ENCODE measurements at places on chromosomes 6 and 20.

GRCh38 chr6:4174042-4174441 lies 38.7 kb upstream of the ECI2 start:
- no peak for DNase-seq

DNA sequence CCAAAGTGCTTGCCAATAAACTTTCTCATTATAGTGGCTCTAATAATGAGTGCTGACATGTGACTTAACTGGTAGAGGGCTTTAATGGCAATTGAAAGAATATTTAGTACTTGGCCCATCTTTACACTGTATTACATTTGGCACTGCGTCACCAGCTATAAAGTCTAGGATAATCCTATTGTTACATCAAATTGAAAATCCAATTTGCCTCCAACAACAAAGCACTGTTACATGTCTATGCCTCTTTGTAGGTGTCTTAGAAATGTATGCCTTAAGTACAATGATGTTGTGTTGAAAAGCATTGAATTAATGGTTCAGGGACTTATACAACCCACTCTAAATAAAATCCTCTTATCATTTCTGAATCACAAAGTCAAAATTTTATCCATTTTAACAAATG lies 420.4 kb upstream of the JAG1 start:
- no peak for DNase-seq

- no peak for DNase-seq
Observed at GRCh38 chr6:43122146-43122545, 46.0 kb downstream of the PTK7 start.

DNA sequence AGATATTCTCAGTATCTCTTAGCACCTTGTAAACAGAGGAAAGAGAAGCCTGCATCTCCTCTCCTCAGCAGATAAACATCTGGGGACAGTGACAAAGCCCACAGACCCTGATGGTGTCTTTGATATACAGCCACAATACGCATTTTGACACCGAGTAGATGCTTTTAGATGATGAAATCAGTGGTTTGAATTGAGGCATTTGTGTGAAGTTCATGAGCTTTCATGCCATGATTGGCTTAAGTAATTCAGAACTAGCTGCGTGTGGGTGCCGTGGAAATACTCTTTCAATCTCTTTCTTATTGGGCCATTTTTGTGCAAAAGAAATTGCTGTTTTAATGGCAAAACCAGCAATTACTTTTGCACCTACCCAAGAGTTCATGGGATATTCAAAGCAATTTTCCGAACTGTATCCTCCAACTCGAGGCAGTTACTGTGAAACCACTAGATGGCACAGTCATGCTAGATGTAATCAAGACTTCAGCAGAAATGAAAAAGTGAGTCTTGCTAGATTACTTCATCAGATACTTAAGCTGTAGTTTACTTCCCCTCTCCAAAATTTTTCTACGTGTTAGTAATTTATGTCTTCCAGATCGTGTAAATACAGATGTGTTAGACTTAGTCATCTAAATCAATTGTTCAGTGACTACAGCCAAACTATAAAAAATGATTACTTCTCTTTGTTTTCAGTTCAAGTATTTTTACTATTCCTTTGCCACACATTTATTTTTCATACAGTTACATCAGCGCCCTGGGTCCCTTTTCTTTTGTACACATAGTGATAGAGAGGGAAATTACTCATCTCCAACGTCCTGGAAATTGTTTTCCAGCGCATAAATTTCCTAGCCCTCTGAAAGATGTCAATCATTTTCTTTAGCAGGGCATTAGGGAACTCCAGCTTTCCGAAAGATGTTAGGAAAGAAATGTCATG lies 49.4 kb downstream of the IYD start:
- no peak for DNase-seq

DNA sequence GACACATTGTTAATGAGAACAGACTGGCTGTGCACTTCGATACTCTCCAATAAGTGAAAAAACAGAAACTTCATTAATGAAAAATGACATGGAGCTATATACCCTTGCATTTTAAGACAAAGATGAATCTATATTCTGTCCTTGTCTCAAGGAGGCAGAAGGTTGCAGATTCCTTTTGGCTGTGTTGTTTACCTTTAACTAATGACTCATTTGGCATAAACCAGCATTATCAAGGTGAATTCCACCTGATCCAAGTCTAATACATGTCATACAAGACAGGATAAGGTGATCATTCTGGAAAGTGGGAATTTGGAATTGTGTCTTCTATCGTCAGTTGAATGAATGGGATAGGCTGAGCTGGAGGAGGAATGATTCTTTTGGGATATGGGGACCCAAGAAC lies 192.9 kb downstream of the PLCB4 start:
- DNase-seq: no peak

DNA sequence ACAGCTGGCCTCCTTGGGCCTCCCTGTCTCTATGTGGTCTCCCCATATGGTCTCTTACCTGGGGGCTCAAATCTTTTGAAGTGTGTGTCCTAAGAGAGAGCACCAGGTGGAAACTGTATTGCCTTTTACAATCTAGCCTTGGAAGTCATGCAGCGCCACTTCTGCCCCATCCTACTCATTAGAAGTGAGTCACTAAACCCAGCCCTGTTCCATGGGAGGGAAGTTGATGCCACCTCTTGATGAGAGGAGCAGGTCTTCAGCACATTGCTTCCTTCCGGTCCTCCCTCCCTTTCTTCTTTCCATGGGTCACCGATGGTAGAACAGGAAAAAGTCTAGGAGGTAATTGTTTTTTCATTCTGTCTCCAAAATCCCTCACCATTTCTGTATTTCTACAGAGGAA lies 156.3 kb downstream of the FOXA2 start:
- no peak for DNase-seq

DNA sequence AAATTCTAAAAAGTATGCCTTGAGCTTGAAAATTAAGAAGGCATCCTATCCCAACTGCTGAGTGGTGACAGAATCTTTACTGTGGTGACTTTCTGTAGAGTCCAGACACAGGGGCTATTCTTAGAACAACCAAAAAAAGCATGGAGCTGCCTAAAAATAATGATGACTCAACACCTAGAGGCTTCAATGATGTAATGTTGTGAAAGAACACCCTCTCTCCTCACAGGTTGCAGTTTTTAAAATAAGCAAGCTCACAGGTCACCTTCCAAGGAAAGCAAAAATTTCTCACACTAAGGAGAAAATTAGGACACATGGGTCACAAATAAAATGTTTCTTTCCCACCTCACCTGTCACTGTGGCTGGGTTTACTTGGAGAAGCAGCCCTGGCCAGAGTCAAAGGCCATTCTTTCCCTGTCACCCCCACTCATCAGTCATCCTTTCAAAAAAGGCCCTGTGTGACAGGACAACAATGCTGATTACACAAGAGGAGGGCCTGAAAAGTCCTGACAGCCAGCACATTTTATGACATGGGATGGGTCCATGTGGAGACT lies 53.5 kb downstream of the RCAN2 start:
- no peak for DNase-seq

DNA sequence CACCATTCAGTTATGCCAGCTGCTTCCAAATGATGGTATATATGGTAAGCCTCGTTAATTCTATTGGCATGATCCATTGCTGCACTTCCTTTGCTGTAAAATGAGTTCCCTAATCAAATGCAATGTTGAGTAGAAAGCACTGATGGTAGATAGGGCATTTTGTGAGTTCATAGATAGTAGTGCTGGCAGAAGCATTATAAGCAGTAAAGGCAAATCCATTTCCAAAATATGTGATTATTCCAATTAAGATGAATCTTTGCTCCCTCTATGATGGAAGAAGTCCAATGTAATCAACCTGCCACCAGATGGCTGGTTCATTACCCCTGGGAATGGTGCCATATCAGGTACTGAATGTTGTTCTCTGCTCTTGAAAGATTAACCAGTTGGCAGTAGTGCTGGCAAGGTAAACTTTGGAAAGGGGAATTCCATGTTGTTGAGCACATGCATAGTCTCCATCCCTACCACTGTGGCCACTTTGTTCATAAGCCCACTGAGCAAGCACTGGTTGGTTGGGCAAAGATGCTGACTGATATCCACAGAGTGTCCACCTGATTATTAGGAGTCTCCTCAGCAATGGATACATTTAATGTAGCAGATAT lies 5.6 kb upstream of the TBPL1 start:
- no peak for DNase-seq

DNA sequence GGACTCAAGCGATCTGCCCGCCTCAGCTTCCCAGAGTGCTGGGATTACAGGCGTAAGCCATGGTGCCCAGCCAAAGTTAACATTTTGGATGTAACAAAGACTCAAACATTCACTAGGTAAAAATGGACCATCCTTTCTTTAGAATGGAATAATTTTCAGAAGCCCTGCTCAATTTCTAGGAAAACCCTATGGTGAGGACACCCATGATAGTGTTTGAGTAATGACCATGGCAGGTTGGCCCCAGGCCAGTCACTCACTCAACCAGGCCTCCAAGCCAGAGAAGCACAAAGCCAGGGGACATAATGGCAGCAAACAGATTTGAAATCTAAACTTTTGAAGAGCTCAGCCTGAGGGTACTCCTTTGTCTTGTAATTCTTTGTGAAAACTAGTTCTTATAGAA lies 59.9 kb upstream of the GPR6 start:
- DNase-seq: no peak

DNA sequence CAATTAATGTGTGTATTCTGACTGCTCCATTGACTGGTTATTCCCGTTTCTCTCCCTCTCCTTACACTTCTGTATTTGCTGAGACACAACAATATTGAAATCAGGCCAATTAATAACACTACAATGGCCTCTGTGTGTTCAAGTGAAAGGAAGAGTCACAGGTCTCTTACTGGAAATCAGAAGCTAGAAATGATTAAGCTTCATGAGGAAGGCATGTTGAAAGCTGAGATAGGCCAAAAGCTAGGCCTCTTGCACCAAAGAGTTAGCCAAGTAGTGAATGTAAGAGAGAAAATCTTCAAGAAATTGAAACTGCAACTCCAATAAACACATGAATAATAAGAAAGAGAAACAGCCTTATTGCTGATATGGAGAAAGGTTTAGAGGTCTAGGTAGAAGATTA lies 489.5 kb upstream of the CITED2 start:
- no peak for DNase-seq

GRCh38 chr6:72968704-72969103 lies 256.6 kb downstream of the KHDC1L start:
- no peak for DNase-seq

GRCh38 chr20:36599912-36600345 lies 5.7 kb upstream of the RAB5IF start:
- DNase-seq: no peak

GRCh38 chr20:56974499-56975250 lies 291.8 kb downstream of the BMP7 start:
- DNase-seq: peak; percentile 11

DNA sequence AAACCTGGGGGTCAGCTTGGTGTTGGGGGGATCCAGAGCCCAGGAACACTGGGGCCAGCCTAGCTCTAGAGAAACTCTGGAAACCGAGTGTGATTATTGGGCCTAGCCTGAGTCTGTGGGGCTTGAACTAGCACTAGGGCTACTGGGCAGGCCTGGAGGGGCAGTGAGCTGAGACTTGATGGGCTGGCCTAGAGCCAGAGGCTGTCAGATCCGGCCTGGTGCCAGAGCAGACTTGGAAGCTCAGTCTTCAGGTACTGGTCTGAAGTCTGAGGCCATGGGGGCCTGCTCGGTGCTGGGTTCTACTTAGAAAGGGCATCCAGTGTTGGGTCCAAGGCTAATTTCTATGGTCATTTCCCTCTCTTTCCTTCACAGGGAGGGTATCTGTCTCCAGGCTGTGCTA lies 2.7 kb downstream of the DEFB112 start:
- no peak for DNase-seq

- DNase-seq: no peak
Observed at GRCh38 chr6:144543006-144543871, 258.1 kb downstream of the UTRN start.

DNA sequence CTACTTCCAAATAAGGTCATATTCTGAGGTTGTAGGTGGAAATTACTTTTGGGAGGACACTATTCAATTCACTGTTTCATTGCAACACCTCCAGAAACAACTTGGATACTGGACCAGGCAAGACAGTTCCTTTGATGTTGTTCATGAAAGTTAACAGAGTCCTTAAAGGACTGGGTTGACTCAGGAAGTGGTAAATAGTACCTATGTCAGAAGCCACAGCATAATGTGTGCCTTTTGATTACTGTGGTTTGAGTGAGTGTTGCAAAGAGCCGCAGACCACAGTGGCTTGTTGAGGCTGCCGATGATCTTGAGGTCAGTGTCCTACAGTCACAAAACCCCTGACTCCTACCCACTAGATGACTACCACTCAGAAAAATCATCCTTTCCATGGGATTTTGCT lies 10.9 kb downstream of the IL20RA start:
- no peak for DNase-seq

- DNase-seq: no peak
Observed at GRCh38 chr6:165545806-165546205, 117.2 kb downstream of the PDE10A start.

DNA sequence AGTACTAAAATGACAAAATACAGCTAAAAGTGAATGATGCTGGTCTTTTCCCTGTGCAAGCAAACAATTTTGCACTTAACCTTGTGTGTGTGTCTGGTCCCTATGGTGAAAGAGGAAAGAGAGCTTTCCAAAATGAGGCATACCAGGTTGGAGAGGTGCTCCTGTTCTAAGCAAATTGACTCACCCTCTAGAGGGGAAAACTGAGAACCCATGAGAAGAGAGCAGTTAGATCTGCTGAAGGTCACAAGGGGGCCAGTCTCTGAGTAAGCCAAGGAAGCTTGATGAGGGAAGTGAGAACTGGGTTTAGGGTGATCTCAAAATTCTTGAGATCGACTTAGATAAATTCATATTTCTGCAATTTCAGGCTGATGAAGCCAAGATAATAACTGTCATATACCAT lies 157.5 kb upstream of the TBX18 start:
- DNase-seq: no peak

GRCh38 chr20:64142590-64142989 lies 21.7 kb upstream of the MYT1 start:
- peak; percentile 70 for DNase-seq

- no peak for DNase-seq
Observed at GRCh38 chr6:15402406-15403045, 156.7 kb downstream of the JARID2 start.

- DNase-seq: no peak
Observed at GRCh38 chr6:137522198-137522798, 28.1 kb upstream of the OLIG3 start.

DNA sequence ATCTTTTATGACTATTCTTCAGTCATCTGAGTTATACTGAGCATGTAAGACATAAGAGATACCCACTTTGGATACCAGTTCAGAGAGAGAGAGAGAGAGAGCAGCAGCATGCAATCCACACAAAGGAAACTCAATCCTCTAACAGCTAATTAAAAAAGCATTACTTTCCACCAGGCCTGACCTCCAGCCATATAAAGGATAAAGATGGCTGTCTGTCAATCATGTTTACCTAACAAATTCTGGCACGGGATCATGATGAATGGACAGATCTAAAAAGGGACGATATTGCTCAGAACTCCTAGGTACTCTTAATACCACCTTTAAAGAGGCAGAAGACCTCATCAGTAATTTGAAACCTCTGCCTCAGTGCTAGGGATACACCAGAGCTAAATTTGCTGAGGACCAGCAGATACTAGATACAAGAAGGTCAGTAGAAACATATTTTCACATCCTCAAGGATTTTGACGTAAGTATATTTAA lies 159.2 kb downstream of the RPS12 start:
- no peak for DNase-seq

All from NCI-H187 (cell line).